Endothelial cell of umbilical vein (primary cell): ENCODE measurements at places on chromosomes 3 and 15.

- DNase-seq, result no peak
These were observed 77.0 kb upstream of the PLSCR5 start for GRCh38 chr3:146682171-146682570.

DNA sequence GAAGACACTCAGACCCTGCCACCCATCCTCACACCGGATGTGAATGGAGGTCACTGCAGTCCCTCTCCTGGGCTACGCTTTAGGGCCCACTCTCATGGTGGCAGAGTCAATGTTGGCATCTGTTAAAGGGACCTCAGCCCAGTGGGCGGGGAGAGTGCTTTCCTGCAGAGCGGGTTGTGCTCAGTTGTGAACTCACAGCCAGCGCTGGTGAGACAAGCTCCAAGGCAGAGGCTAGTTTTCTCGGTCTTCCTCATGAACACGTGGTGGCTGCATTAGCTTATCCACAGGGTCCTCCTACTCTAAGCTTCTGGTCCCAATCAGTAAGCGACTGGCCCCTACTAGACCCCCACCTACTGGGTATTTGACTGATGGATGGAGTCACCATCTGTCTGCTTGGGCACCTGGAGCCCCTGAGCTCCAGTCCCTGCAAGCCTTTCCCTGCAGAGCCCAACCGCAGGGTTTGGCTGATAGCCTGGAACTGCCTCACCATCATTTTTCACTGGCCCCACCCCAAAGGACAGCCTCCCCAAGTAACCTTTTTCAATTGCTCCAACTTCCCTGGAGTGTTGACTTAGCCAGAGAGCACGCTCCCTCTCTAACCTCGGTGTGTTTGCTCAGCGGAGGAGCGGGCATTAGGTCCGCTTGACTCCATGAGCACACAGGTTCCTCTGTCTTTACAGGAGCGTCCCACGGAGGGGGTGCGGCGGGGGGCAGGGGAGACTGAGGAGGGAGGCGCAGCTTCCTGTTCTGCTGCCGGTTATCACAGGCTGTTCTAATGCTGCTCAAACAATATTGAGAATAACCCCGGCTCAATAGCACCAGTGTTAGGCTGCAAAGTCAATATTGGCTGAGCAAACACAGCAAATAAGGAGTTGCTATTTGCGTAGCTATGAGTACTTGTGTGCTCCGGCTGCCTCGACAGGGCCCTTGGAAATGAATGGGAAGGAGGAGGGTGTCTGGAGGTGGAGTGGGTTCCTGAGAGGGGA, 141.7 kb downstream of the RPLP1 start:
- no peak for DNase-seq

- DNase-seq, result peak; percentile 85
These were observed 92.8 kb upstream of the UBE2E1 start for GRCh38 chr3:23712656-23713559.

GRCh38 chr3:155332716-155333115, 39.2 kb upstream of the STRIT1 start:
- DNase-seq, result no peak

DNA sequence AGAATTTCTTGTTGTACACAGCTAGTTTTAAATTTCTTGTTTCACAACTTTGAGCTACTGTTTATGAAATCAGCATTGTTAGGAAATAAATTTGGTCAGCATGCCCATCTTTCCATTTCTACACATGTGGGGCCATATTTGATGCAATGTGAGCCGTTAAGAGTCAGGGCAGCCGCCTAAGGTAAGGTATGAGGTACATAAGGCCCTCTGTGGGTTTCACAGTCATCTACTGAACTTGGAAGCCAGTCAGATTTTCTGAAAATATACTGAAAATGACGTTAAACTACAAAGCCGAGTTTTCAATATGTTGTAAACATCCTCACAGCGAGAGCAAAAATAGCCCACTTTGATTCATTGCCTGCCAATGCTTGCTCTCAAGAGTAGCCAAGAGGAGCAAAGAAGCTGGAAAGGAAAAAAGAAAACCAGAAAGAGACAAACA, 94.7 kb upstream of the PDZRN3 start:
- no peak for DNase-seq

GRCh38 chr3:74075241-74075640, 450.5 kb upstream of the PDZRN3 start:
- DNase-seq, result no peak

- no peak for DNase-seq
These were observed 10.1 kb upstream of the LMCD1 start for GRCh38 chr3:8491271-8492144.

- no peak for DNase-seq
These were observed 23.7 kb downstream of the QTRT2 start for GRCh38 chr3:114080201-114080600.

DNA sequence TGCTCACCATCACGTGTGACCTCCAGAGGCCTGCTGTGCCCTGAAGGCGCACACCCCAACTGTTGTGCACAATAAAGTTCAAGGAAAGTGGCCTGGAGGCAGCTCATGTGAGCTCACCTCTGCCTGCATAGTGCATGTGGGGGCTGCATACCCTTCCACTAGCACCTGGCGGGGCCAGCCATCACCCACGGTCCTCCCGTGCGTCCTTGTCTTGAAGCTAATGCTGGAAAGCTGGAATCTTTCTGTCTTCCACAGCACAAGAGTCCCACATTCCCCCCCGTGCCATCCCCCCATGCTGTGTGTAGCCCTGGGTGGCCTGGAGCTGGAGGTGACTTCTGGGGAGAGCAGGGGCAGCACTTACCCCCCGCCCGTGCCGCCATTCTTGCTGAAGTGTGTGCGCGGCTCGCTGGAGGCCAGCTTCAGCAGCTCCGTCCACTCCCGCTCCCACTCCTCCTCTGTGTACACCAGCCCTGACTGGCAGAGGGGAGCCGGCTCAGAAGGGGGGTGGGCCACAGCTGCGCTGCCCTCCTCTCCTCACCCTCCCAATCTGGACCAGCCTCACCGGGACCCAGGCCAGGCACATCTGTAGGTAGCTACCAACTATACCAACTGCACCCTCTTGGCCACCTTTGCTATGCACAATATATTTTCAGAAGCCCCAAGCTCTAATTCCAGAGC, 199.5 kb downstream of the KLF13 start:
- no peak for DNase-seq

- no peak for DNase-seq
These were observed 363.1 kb downstream of the CADM2 start for GRCh38 chr3:85321892-85322291.

GRCh38 chr3:176905331-176905730, 292.0 kb downstream of the TBL1XR1 start:
- peak; percentile 6 for DNase-seq

- DNase-seq, result no peak
These were observed 93.3 kb downstream of the TRIM42 start for GRCh38 chr3:140770977-140771667.

GRCh38 chr15:69454953-69455352, 2.3 kb downstream of the RPLP1 start:
- no peak for DNase-seq

GRCh38 chr15:64622410-64623260, 152.8 kb downstream of the RBPMS2 start:
- DNase-seq, result no peak

DNA sequence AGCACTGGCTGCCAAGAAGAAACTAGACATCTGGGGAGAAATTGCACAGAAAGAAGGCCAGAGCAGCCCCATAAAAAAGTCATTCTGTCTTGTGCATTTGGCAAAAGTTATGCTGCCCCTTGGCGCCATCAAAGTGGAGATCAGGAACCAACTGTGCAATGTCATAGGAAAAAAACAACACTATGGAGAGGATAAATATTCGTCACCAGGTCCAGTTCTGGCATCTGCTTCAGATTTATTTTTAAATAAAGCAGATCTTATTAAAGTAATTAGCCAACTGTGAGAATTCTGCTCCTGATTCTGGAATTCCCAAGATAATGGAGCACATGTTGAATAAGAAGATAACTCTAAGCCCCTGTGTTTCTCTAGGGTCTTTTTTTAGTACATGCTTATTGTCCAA, 500.0 kb upstream of the IL12A start:
- DNase-seq, result no peak

GRCh38 chr3:134375582-134376384, 1.5 kb upstream of the AMOTL2 start:
- no peak for DNase-seq

DNA sequence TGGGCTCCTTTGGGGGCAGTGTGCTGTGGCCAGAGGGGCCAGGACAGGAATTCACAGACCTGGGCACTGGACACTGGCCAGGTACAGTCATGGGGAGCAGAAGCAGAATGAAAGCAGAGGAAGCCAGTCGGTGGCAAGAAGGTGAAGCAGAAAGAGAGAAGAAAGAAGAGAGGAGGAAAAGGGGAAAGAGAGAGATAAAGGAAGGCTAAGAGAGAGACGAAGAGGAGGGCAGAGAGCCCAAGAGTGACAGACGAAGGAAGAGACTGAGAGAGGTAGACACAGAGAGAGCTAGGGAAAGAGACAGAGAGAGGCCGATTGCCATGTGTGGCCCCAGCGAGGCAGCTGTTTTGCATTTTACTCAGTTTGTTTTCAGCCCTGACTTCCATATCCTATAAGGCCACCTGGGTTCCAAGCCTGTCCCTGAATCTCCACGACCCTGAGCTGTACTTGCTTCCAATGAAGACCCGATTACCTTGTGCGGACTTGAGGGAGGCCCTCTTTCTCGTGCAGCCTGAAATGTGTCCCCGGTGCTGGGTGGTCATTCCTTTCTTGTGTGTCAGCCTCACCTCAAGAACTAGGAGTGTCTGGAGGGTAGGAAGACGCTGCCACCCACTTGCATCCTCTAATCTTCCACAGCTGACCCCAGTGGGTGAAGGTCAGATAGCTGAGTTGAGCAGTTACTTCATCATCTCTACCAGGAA, 73.9 kb downstream of the LSM3 start:
- no peak for DNase-seq

DNA sequence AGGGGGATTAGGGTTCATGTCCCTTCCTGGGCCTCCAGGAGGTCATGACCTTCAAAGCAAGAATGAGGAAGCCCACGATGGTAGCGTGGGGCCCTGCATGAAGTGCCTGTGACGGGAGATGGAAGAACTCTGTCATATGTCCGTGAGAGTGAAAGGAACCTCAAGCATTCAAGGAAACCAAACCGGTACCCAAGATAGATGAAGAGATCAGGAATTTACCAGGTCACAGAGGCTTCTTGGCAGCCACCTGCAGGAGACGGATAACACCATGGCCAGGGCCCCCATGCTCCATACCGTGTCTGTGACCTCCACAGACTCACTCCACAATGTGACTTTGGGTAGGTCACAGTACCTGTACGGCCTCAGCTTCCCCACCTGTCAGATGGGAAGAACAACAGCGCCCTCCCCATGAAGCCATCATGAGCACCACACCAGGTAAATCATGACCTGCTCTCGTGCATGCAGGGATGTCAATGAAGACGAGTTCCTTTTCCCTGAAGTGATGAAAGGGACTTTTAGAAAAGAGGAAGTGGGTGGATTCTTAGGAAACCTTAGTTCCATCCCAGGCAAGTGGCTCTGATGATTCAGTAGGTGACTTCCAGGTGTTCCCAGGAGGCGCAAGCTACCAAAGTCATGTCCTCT, 23.3 kb upstream of the CYP11A1 start:
- no peak for DNase-seq

- DNase-seq, result no peak
These were observed 534.1 kb downstream of the TUSC7 start for GRCh38 chr3:117243657-117244056.

GRCh38 chr3:120425572-120426250, 25.1 kb downstream of the FSTL1 start:
- DNase-seq, result peak; percentile 78

- no peak for DNase-seq
These were observed 47.3 kb downstream of the TRIM42 start for GRCh38 chr3:140724856-140725812.

DNA sequence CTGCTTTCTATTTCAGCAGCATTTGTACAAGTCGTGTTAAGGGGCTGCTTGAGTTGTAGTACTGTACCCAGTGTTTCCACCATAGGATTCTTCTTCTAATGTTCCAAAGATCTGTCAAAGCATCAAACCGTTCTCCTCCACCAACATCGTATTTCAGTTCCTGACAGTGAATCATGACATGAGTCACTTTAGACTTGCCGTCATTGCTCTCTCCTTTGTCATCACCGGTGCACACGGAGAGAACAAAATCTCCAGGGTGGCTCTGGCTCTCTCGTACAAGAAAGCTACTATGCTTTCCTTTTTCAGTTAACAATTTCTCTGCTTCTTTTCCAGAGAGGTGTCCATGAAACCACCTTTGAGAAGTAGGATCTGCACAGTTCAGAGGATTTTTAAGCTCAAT, 270.9 kb upstream of the CCDC54 start:
- no peak for DNase-seq

DNA sequence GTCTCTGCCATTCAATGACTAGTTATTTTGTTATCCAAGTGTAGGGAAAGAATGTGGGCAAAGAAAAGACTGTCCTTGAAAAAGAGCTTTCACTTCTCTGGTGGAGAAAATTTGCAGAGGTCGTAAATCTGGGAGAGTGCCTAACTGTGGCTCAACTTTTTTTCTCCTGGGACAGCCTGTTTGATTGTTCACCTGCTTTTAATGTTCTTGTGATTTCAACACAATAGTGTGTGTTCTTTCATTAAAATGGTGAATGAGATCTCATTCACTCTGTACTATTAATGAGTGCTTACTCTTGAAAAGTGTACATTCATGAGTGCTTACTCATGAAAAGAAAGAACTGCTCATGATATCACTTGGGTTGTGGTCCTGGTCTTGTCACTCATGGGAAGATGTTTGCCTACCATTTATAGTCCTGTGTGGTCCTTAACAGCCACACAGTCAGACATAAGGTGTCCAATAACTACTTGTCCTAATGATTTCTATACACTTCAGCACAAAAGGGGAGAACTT, 567.3 kb downstream of the GRM7 start:
- no peak for DNase-seq

- DNase-seq, result no peak
These were observed 7.9 kb upstream of the SYNM start for GRCh38 chr15:99096894-99097426.

- DNase-seq, result no peak
These were observed 234.6 kb downstream of the SUCLG2 start for GRCh38 chr3:67419779-67420178.

DNA sequence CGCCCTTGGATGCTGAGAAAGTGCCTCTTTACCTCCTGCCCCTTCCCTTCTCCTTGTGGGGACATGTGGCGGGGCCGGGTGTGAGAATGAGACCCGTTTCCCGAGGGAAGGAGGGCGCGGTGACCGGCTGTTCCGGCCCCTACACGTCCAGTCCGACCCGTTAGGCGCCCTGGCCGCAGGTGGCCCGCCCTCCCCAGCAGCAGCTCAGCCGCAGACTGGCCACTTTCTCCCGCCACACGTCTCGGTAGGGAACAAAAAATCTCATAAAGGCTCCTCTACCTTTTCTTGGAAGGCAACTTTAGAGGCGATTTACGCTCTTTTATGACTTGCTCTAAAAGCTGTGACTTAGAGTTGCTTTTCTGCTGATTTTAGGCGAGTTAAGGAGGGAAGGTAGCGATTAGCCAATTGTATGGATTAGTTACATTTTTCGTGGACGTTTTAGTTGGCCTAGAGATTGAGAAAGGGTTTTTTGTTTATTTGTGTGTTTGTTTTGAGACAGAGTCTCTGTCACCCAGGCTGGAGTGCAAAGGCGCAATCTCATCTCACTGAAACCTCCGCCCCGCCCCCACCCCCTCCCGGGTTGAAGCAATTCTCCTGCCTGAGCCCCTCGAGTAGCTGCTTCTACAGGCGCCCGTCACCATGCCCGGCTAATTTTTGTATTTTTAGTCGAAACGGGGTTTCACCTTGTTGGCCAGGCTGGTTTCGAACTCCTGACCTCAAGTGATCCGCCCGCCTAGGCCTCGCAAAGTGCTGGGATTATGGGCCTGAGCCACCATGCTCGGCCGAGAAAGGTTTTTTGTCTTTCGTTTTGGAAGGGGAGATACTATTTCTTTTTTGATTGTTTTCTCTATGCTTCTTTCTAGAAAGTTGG, 8.3 kb upstream of the PGPEP1L start:
- no peak for DNase-seq
